ENCODE measurements at places on chromosomes 5 and 9.

- no peak for DNase-seq
These were observed 81.9 kb downstream of the RAPGEF1 start for GRCh38 chr9:131657940-131658339.

DNA sequence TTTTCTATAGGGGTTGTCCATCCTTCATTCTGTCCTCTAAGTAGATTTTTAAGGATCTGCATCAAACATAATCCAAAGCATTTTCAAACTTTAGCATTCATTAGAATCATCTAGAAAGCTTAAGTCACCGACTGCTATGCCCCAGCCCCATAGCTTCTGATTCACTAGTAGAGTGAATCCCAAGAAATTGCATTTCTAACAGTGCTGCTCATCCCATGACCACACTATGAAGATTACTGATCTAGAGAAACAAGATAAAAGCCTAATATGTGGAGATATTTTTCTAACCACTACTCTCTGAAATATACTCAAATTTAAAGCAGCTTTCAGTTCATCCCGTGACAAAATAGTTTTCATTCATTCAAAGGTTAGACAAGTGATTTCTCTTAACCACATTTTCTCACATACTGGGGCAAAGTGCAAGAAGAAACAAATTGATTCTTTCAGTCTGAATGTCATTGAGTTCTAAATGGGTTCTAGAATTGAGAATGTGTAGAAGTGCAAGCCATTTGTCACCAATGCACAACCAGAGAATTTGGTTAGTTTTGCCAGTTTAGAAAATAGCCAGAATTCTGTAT, 286.9 kb upstream of the CD180 start:
- DNase-seq: no peak

DNA sequence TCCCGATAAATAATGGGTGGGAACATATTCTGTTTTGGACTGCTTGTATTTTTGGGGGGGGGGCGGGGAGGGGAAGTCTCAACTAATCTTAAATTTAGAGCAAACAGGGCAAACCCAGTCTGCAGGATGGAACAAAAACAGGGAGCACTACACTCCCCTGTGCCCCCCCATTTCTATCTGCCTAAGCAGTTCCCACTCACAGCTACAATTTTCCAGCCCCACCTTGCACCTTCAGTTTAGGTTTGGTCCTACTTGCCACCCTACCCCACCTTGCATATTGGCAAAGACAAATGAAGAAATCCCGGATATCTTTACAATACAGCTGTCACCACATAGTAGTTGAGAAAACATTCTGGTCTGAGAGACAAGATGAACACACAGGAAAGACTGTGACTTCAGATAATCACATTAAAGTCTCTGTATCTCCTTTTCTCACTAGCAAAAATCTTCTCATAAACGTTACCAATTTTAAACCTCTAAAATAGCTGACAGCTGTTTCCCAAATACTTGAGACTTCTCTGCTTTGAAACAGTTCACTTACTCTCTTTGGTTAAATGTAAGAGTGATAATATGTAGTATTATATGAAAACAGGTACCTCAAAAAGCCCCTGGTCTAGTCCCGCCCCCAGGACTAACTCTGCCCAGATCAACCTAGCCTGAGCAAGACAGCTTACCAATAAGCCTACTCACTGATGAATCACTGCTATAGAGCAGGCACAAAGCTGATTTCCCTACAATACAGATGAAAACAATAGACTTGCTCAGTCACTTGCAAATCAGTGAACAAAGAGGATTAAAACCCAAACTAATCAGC, 5.2 kb upstream of the RAPGEF6 start:
- DNase-seq: no peak

DNA sequence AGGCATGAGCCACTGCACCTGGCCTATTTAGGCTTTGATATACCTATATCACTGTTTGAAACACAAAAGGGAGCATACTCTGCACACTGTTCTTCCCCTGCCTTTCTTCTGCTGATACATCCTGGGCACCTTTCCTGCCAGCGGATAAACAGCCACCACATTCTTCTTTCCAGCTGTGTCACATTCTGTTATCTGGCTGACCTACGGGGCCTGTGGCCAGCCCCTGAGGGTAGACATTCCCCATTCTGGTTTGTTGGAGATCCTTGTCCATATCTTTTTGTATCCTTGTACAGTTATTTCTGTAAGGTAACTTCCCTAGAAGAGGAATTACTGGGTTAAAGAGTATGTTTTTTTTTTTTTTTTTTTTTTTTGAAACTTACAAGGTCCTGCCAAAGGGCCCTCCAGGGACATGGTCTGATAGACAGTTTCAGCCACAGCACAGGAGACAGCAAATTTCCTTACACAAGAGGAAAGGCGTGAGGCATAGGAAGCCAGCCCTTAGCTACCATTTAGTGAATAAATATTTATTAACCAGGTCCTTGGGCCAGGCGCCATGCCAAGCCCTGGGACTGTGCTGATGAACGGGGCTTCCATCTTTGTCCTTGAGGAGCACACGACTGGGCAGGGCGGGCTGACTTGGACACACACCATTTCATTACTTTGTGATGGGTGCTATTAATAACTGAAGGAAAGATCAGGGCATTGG, 57.8 kb downstream of the ERGIC1 start:
- no peak for DNase-seq

GRCh38 chr5:172595596-172596455, 45.2 kb upstream of the NEURL1B start:
- no peak for DNase-seq

DNA sequence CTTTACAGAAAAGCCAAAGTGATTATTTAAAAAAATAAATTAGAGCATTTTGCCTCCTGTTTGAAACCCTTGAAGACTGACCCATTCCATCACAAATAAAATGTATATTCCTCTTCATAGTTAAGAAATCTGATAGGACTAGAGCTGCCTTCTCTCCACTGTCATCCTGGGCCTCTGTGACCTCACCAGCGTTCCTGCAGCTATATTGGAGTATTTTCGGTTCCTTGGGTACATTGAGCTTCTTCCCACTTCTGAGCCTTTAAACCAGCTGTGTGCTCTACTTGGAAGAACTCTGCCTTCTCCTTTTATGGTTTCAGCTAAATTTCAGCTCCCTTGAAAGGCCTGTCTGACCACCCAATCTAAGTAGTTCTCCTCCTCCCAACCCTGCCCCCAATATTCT, 99.1 kb upstream of the ABCA1 start:
- DNase-seq: no peak

GRCh38 chr5:175356428-175356827, 87.6 kb downstream of the DRD1 start:
- no peak for DNase-seq

- no peak for DNase-seq
These were observed 685 bp downstream of the SLC24A2 start for GRCh38 chr9:19788152-19788551.

- no peak for DNase-seq
These were observed 23.7 kb upstream of the TAS2R1 start for GRCh38 chr5:9653811-9654210.

DNA sequence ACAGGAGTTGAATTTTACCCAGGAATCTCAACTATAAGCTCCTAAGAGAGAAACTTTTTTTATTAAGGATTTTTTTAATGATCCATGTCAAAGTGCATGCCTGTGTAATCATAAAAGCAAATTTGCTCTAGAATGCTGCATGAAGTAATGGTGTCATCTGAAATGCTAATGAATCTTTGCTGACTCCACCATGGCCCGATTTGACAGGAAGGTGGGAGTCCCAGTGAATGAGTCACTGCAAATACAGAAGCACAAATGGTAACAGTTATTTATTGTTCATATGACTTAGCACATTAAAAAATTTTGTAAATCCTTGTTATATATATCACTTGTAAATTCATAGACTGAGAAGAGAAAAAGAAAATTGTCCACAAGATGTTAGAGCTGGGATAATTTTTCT, 341.3 kb downstream of the RASEF start:
- DNase-seq: no peak

DNA sequence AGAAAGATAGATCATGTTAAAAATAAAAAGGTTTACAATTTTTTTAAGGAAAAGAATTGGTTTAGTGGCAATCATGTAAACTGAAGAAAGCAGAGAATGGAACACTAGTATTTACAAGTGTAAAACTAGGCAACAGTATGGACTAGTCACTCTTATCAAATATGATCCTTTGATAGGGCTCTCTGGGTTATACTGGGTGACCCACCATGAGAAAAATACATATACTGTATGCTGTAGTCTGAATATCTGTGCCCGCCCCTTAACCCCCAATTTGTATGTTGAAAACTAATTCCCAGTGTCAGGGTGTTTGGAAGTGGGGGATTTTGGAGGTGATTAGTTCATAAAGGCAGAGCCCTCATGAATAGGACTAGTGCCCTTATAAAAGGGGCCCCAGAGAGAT, 236.8 kb upstream of the TARS1 start:
- DNase-seq: no peak

- no peak for DNase-seq
These were observed 60.4 kb downstream of the HMCN2 start for GRCh38 chr9:130325921-130326320.

- DNase-seq: no peak
These were observed 1.1 kb downstream of the MAMDC2 start for GRCh38 chr9:70044490-70045307.

DNA sequence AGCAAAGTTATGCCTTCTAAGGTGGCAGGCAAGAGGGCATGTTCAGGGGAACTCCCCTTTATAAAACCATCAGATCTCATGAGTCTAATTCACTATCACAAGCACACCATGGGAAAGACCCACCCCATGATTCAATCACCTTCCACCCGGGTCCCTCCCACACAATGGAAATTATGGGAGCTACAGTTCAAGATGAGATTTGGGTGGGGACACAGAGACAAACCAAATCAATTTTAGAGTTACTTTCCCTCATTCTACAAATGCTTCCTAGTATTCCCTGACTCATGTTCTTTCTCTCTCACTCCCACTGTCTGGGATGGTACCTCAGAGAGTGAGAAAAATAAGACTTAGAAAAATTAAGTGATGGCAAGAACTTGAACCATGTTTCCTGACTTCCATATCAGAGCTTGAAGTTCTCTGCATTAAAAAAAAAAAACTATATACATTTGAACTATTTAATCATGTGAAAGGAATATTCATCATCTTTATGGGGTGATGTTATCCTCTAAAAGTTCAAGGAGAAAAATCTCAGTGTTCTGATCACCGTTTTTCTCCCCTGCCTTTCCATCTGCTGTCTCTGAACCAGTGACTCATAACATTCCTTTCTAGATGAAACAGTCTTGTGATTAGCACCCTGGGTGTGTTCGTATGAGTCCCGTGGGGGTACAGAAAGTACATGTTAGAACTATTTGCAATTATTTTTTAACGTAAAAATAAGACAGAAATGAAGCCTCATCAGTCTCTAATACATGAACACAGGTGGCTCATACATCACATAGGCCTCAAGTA, 282.9 kb downstream of the SLF1 start:
- no peak for DNase-seq

DNA sequence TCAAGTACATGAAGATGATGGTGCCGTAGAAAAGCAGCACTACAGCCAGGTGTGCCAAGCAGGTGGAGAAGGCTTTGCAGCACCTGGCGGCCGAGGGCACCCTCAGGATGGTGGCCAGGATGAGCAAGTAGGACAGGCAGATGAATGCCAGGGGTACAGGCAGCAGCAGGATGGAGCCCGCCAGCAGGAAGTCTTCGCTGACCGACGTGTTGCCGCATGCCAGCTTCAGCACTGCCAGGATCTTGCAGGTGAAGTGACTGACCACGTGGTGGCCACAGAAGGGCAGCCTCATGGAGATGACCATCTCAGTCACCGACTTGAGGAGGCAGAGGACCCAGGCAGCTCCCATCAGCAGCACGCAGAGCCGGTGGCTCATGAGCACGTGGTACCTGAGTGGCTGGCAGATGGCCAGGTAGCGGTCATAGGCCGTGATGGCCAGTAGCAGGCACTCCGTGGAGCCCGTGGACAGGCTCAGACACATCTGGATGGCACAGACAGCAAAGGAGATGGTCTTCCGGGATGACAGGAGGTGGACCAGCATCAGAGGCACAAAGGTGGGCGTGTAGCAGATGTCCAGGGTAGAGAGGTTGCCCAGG, 482 bp downstream of the OR13J1 start:
- DNase-seq: no peak

Measured in NCI-H1436 treated with DMSO at 0.1 percent for 48 hours (cell line).